ENCODE measurements at places on chromosomes 6 and 20.
A peak's percentile ranks its signal among the peaks of the same experiment; 100 is the strongest.

- DNase-seq, result no peak
Measured at GRCh38 chr20:24598996-24599395, 129.6 kb downstream of the SYNDIG1 start.

DNA sequence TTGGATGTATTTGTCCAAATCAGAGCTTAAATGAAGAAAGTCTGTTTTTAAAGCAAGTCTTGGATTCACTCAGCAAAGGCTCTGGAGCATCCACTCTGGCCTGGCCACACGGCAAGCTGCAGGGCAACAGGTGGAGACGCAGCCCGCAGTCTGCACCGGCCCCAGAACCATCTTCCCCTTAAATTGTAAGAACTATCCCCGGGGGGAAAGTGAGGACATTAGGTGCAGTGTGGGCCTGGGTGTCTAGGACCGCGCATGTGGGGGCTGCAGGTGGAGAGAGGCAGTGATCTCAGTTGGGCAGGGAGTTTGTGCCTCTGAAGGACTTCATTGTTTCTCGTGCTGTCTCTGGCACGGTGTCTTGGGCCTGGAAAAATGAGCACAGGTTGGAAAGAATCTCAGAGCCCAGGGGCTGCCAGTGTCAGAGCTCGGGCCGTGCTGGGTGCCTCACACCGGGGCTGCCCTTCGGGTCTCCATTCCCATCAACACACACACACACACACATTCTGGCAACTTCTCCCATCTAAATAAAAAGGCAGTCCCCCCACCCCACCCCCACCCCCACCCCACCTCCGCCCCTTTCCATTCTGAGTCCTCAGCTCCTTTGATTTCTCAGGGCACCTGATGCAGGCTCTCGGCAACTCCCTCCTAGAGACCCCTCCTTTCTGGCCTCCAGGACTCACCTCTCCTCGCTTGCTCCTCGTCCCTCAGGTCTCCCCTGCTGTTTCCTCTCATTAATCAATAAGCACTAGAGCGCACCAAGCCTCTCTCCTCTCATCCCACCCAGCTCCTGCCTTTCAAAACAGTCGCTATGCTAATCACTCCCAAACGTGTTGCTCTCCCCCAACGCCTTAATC lies 48.4 kb downstream of the FOXF2 start:
- DNase-seq, result no peak

GRCh38 chr20:53847139-53847836 lies 223.1 kb downstream of the BCAS1 start:
- no peak for DNase-seq

GRCh38 chr6:88449770-88450169 lies 283.6 kb upstream of the CNR1 start:
- DNase-seq, result no peak

DNA sequence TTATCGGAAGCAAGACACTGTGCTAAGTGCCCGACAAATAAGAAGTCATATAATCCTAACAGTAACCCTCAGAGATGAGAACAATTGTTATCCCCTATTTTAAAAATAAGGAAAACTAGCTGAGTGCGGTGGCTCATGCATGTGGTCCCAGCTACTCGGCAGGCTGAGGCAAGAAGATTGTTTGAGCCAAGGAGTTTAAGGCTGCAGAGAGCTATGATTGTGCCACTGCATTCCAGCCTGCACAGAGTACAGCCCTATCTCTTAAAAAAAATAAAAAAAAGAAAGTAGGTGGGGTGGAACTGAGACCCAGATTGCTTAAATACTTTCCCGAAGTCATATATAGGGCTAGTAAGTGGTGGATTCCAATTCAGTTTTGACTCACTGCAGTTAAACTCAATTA lies 84.7 kb downstream of the UST start:
- no peak for DNase-seq

DNA sequence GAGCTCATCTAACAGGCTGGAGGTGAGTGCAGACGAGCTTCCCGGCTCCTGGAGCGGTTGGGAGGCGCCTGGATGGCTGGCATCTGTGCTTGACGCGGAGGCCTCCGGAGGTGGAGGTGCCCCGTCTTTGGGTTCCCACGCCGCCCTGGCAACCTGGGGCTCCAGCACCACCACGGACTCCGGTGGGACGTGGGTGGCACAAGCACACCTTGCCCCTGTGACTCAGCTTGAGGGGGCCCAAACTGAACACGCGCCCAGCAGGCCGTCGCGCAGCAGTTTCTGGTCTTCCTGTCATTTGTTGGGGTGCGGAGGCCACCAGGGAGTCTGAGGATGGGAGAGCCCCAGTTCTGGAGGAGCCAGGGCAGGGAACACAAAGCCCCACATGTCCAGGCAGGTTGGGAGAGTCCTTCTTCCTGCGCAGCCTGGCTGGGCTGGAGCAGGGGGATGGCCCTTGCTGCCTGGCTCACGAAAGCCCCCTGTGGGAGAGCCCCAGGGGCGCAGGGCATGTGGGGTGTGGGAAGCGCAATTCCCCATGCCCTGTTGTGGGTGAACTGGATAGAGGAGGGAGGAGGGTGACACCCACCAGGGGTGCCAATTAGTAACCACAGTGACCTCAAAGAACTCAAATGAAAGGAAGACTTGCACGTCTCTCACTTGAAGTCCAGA lies 1378.6 kb upstream of the DEFB115 start:
- peak; percentile 45 for DNase-seq

GRCh38 chr6:106849120-106849519 lies 125.4 kb downstream of the CD24 start:
- no peak for DNase-seq

- DNase-seq, result no peak
Measured at GRCh38 chr6:84597238-84597875, 167.0 kb downstream of the TBX18 start.

DNA sequence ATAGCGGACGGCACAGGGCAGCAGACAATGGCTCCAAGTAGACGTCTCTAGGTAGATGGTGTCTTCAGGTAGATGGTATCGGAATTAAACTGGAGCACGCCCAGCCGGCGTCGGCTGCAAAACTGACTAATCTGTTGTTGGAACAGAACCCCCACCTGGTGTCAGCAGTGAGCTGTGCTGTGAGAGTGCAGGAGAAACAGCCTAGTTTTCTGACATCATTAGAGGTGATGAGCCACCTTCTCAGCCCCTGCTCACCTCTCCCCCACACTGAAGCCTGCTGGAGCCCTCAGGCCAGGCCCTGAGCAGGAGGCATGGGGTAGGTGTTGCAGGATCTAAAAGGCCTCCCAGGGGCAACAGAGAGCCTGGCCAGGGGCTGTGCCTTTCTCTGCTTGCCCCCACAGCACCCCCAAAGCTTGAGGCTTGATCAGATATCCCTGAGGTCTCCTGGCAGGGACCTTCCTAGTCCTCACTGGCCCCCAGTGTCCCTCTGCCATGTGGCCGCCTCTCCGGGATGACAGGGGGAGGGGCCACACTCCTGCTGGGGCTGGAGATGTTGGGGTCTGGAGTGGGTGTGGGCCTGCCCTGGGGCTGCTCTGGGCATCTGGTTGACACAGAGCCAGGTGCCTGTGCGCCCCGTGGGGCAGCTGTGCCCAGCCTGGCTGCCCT lies 6.9 kb upstream of the HELZ2 start:
- no peak for DNase-seq

DNA sequence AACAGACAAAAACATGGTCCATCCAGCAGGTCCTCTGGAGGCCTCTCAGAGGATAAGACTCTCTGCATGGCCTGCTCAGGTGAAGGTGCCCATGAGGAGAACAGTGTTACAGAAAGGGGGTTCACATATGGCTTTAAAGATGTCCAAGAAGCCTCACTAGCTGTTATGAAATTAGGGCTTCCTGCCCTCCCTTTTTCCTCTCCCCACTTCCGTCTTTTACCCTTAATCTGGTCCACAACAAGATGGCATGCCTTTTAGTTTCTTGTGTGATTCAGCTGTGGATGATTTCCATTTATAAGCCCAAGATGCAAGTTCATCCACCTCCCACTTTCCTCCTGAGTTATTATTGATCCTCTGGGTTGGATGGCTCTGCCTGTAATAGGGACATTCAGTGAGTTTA lies 14.0 kb downstream of the GCNT2 start:
- DNase-seq, result no peak

Data from Right ventricle myocardium superior (tissue), 1 donor.